ENCODE measurements at places on chromosomes 7 and 10.

GRCh38 chr10:4953405-4953804 lies 9.8 kb upstream of the AKR1C1 start:
- no peak for DNase-seq

- no peak for DNase-seq
These were observed 216.3 kb upstream of the MBL2 start for GRCh38 chr10:52988923-52989322.

GRCh38 chr7:138712652-138713051 lies 11.5 kb upstream of the SVOPL start:
- DNase-seq, result no peak

DNA sequence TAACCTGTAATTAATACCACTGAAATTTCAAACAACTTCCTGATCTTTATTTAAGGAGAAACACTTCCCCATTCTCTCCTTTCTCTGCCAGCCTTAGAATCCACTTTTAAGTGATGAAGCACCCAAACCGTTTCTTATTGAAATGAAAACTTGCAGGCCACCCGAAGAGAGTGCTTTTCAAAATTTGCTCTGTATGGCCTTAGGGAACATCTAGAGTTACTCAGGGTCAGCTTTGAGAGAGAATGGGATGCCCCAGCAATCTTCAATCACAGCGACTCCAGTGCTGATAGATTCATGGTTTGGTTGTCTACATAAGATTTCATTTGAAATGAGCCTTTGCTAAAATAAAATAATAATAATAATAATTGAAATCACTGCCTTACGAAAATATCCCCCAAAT lies 323.1 kb downstream of the PCLO start:
- DNase-seq, result no peak

DNA sequence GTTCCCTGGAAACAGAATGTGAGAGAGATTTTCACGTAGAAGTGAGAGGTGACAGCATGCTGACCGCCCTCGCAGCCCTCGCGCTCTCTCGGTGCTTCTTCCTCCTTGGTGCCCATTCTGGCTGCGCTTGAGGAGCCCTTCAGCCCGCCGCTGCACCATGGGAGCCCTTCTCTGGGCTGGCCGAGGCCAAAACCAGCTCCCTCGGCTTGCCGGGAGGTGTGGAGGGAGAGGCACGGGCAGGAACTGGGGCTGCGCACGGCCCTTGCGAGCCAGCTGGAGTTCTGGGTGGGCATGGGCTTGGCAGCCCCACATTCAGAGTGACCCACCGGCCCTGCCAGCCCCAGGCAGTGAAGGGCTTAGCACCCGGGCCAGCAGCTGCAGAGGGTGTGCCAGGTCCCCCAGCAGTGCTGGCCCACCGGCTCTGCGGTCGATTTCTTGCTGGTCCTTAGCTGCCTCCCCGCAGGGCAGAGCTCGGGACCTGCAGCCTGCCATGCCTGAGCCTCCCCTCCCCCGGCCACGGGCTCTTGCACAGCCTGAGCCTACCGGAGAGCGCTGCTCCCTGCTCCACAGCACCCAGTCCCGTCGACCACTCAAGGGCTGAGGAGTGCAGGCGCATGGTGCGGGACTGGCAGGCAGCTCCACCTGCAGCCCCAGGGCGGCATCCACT lies 888.7 kb upstream of the ZWINT start:
- DNase-seq, result no peak

DNA sequence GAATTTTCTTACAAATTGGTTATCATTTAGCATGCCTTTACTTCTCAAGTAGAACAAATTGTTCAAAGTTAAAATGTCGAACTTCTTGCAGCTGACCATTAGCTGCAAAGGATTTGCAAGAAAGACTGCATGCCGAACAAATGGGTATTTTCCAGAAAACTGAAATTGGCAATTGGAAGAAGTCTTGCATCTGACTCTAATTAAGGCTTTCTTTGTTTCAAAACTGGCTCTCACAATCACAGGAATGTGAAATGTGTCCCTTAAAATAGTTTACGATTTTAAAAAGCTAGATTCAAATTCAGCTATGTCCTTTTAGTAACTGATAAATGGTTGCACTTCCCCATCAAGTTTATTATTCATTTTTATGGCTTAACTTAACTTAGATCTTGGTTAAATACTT lies 207.9 kb downstream of the ARL4A start:
- DNase-seq, result no peak

DNA sequence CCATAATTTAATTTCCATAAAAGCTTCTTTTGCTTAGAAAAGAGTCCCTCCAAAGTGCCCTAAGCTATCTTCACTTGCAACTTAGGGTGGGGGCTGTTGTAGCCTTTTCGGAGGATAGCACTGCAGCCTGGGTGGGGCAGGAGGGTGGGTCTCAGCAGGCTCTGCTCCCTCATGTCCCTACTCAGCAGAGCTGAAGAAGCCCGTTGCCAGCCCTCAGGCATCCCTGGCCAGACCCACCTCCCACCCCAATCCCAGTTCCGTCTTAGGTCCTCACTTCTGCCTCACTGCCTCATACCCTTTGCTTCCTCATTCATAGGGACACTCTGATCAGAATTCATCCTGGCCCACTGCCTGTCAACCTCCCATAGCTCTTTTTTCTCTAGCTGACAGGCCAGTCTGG lies 99.8 kb upstream of the ZMIZ1 start:
- no peak for DNase-seq

GRCh38 chr10:84683980-84684740 lies 355.8 kb downstream of the CCSER2 start:
- no peak for DNase-seq

DNA sequence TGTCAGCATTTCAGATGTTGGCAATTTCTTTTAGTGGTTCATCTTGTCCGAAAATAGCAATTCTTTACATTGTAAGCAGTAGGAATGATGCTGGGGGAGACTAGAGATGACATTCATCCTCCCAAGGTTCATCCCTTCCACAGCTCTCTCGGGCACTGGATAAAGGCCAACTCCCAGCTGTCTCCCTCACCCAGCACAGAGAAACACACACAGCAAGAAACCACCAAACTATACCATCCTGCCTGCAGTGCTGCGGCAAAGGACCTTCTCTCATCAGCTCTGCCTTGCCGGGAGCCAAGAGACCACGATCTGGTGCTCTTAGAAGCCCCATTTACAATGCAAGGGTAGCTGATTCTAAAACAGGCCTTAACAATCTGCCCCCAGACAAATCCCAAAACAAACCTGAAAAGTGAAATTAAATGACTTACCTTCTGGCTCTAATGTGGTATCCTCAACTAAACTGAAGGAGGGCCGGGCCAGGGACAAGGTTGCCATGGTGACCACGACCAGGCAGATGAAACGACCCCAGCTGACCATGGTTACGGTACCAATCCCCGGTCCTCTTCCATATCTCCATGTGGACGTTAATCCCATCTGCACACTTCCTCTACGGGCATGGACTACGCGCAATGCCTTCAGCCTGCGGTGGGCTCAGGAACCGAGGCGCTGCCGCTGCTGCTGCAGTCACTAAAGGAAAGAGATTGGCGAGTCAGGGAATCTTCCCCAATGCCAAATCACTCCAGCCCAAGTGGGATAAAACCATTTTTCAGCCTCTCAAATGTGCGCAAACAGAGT lies 4.8 kb downstream of the FGFR2 start:
- DNase-seq, result no peak

DNA sequence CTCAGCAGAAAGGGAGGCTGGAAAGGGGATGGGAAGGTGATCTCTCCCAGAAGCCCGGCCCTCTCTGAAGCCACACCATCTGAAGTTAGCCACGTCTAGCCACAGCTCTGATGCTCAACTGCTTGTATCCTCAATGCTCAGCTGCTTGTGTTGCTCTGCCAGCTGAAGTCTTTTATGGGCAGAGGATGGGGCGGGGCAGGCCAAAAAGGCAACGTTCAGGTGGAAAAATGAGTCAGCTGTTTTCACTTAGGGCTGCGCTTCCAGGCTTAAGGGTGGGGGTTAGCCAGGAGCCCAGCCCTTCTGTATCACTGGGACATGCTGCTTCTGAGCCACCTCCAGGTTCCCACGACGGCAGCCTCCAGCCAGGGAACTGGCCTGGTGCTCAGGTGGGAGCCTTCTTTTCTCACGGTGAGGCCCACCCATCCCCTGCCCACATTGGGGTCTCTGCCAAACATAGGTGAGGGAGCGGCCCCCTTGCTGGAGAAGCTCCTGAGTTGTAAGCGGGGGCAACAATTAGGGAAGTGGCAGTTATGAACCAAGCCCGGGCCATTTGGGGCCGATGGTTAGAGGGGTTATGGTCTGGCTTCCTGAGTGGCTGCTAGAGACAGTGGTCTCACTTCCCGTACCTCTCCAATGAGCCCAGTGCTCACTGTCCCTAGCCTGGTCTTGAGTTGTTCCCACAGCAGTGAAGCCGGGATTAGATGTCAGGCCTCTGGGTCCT lies 44.9 kb upstream of the CNPY1 start:
- no peak for DNase-seq

GRCh38 chr7:130350945-130351790 lies 6.6 kb downstream of the CPA5 start:
- peak; percentile 67 for DNase-seq

GRCh38 chr7:66800591-66800990 lies 60.1 kb downstream of the RABGEF1 start:
- no peak for DNase-seq

DNA sequence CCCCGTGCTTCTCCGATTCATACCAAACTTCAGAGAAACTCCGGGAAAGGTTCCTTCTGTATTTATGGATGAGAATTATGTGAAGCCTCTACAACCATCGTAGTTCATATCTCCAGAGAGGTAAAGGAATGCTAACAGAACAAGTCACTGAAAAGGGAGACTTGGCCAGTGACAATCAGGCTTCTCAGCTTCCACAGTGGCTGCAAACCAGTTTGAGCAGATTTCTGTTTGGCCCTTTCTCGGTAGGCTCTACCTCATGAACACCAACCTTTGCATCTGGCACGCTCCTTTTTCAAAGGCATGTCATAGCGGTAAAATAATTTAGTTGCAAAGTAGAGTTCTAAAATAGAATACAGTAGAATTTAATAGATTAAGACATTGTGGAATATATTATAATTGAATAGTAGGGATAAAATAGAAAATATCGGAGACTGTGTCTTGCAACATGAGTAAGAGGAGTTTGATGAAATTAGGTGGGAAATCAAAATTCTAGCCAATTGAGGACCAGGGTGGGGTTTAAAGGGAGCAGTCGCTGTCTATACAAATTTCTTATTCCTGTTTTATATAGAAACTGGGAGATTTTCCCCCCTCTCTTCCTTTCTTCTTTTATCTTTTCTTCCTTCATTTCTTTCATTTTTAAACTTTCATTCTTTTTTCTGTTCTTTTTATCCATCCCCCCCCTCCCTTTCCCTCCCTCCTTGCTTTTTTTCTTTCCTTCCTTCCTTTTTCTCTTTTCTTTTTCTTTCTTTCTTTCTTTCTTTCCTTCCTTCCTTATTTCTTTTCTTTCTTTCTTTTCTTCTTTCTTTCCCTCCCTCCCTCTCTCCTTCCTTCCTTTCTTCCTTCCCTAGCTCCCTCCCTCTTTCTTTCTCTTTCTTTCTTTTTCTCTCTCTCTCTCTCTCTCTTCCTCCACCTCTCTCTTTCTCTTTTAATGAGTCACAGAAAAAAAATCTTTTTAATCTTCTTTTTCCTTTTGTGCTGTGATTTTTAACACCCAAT lies 161.5 kb upstream of the KLF6 start:
- DNase-seq, result no peak

- DNase-seq, result no peak
These were observed 74.6 kb downstream of the XRCC2 start for GRCh38 chr7:152601305-152601798.

DNA sequence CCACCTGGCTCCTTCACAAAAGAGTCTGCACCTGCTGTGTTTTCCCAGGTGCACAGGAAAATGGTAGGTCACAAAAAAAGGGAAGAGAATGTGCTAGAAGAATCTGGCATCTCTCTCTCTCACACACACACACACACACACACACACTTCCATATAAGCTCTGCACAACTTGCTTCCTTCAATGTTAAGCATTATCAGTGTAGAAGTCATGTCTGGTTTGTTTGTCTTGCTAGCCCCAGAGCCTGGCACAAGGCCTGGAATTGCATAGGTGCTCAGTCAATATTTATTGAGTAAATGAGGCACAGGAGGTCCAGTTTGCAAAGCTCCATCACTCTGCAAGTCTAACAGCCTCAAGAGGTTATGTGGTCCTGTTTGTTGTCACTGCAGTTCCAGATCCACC lies 867.3 kb upstream of the AUTS2 start:
- DNase-seq, result peak; percentile 89

DNA sequence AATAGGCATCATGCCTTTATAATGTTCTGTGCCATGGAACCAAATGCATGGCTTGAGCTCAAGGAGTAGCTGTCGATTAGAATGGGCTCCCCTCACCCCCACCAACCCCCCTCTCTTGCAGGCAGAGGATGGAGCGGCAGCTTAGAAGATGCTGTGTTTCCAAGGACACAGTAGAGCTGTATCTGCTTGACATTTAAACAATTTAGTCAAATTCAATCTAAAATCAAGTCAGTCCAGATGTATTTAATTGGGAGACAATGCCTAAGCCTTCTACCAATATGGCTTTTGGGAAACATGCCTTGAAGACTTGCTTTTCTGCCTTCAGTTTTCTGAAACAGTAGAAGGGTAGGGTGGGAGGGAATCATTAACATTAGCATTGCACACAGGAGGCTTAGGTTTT lies 497.1 kb upstream of the NRP1 start:
- no peak for DNase-seq

DNA sequence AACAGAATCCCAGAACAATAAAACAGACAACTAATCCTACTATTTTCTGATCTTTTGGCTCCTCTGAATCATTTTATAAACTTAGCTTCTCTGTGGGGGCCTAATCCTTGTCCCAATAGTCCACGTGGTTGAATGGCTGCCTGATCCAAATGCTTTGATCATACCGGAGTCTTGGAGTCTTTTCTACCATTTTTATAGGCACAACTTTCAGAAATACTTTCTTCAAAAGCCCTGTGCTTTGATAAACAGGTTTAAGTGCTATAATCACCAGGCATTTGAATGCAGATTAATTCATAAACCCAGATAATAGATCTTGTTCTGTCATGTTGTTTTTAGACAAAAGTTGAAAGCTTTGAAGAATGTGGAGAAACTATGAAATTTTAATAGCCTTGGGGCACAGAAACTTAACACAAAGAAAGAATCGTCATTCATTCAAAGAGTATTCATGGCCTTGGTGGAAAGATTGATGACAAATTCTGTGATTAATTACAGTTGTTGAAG lies 163.7 kb downstream of the AHR start:
- no peak for DNase-seq

DNA sequence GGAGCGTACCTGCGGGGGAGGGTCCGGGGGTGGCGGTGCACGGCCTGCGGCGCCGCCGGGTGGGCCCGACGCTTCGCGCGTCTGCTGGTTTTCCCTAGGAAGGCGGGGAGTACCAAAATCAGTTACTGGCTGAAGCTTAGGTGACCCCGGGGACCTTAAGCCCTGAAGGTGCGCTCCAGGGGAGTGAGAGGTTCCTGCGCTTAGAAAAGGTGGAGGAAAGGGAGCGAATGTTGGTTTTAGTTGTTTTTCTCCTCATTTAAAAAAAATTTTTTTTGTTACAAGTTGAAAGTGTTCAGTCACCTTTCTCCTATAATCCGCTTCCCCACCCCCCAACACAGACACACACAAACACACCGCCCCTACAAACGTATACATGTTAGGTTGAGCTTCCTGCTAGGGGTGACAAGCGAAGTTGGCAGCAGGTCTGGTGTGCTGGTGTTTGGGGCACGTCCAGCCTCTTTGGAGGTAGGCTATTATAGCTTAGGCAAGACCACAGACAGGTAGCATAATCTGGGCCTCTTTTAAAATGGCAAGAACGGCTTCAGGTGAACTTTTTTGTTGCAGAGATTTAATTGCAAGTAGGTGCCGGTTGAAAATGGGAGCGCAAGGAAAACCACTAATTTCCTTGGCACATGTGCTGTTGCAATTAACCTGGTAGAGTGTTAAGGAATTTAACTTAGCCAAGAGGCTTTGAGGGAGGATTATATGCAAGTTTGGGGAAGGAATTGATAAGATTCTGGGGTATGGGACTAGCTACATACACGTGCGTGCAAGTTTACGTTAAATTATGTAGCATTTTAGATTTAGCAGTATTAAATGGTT lies 945 bp downstream of the ADD3 start:
- peak; percentile 30 for DNase-seq

Measured in NCI-H1105 treated with DMSO at 0.1 percent for 48 hours (cell line).